Stimulated activated CD8-positive, alpha-beta memory T cell treated with anti-CD3 and anti-CD28 coated beads, Interleukin-4, amount 100 ng/mL, for 1 hour (primary cell): ENCODE measurements at places on chromosomes 13 and 19.
A peak's percentile ranks its signal among the peaks of the same experiment; 100 is the strongest.

DNA sequence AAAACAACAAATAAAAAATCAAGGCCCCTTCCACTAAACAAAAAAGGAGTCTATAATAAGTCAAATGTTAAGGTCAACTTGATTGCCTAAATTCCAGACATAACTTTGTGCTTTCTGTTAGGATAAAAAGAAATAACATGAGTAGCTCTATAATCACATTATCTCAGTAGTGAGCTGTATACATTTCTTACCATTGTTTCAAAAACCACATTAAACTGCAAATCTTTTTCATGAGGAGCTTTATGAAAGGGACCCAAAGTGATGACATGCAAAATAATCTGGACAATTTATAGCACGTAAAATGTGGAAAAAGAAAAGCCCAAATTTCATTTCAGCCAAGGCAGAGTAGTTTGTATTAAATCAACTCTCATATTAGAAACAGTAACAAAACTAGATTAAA, 269.2 kb downstream of the KLF12 start:
- DNase-seq, result no peak

DNA sequence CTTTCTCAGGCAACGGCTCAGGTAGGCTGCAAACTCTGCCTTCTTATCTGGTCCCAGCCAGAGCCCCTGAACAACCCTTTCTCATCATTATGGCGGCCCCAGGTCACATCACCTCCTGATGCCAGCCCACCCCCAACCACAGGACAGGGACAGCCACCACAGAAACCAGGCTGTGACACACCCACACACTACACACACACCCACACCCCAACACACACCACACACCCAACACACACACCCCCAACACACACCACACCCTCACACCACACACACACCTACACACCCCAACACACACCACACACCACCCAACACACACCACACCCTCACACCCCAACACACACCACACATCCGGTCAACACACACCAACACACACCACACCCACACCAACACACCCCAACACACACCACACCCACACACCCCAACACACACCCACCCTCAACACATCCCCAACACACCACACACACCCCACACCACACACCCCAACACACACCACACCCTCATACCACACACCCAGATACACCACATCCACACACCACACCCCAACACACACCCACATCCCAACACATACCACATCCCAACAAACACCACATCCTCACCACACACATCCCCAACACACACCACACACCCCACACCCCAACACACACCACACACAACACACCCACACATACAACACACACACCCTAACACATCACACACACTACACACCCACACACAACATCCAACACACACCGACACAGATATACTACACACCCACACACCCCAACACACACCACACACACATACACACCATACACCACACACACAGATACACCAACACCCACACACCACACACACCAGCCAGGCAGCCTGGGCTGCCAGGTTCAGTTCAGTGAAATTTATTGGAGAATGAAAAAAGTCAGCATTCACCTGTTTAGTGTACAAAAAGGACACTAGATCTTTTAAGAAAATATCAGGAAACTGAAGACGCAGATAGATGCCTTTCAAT, 4.2 kb upstream of the ISYNA1 start:
- no peak for DNase-seq

- no peak for DNase-seq
Observed at GRCh38 chr19:1632462-1633268, 19.8 kb downstream of the TCF3 start.

DNA sequence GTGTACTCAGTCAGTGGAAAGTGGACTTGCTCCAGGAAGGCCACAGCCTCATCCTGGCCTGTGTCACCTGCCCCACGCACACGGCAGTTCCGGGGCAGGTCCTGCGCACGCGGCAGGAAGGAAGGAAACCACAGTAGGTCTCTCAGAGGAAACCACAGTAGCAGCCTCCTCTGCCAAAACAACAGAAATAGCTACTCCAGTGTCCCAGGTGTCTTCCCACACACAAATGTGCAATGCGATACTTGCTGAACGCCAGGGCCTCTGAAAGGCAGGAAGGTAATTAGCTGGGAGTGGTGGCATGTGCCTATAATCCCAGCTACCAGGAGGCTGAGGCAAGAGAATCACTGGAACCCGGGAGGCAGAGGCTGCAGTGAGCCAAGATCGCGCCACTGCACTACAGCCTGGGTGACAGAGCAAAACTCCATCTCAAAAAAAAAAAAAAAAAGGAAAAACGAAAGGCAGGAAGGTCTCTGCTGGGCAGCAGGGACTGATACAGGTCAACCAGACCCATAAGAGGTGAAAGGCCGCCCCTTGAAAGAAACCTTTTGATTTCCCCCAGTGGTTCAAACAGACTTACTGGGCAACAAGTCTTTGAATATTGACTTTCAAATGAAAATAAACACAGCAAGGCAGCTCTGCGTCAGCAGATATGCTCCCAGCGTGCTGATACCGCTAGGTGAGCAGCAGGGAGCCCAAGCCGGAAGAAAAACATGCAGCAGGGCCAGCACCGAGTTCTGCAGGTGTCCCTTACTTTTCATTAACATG, 49.5 kb downstream of the CRYL1 start:
- DNase-seq, result peak; percentile 42

DNA sequence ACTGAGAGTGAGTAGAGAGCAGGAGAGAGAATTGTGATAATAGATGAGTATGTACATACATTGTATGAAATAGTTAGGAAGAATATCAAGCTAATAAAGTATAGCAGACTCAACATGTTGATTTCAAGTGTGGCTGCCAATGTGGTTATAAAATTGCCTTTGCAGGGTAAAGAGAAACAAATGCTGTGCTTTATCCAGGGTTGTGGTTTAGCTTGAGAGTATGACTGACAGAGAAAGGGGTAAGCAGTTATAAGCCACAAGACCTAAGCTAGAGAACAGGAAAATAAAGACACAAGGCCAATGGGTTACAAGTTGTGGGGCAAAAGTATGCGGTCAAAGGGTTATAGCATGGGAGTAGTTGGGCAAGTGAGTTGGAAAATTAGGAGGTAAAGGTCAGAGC, 1217.5 kb downstream of the DIAPH3 start:
- no peak for DNase-seq

GRCh38 chr13:21934284-21934683, 263.4 kb downstream of the FGF9 start:
- no peak for DNase-seq

DNA sequence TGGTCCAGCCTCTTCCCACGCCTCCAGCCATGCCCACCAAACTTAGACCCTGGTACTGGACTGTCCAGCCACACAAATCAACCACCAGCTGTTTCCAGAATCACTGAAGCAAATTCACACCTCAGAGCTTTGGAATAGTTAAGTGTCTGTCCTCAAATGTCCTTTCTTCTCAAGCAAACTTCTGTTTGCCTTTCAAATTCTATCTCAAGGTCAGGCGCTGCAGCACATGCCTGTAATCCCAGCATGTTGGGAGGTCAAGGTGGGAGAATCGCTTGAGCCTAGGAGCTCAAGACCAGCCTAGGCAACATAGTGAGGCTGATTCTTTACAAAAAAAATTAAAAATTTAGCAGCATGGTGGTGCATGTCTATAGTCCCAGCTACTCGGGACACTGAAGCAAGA, 19.4 kb upstream of the PRODH2 start:
- no peak for DNase-seq

DNA sequence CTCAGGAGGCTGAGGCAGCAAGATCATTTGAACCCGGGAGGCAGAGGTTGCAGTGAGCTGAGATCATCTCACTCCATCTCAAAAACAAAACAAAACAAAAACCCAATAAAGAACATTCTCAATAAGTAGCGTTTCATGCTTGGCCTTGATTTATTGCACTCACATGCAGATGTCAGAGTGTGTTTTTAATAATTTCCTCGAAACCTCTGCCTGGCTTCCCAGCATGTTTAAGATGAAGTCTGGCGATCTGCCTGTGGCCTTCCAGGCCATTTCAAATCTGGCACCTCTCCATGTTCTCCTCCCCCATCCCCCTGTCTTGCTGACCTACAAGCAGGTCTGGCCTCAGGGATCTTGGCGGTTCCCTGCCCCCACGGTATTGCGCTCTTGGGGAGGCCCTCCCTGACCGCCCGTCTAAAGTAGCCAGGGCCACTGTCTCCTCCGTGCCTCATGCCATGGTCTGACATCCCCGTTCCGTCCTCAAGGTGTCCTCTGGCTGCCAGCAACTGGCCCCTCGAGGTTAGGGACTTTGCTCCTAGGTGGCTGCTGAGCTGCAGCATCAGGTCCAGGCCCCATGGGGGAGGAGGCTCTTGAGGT, 1.6 kb downstream of the WDR88 start:
- no peak for DNase-seq

DNA sequence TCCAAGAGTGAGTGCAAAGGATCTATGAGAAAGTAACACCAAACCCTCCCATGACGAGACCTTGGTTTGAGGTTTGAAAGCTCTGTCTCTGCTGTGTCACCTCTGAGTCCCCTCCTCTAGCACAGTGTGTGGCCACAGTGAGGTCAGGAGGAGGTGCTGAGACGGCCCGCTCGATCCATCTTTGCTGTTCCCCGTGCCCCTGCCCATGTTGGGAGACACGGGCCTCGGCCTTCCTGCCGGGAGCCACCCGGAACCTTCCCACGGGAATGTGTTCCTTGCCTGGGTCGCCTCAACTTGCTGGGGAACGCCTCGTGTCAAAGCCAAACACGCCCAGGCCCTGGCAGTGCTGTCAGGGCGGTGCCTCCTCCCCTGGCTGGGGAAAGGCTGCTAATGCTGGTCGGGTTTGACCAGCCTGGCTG, 10.1 kb downstream of the NANOS3 start:
- DNase-seq, result peak; percentile 36

DNA sequence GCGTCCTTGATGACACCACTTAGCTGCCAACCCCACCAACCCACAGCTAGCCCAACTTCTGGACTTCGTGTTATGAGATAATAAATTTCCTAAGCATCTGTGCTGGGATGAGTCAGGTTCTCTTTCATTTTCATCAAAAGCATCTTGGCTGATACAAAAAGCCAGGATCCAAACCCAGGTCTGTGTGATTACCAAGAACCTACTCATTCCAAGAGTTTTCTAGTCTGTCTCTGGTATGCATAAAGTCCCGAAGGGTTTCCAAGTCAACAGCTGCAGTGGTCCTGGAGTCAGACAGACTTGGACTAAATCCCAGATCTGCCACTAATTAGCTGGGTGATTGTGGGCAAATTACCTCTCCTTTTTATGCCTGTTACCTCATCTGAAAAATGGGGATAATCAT, 55.5 kb upstream of the SERP2 start:
- DNase-seq, result no peak

- DNase-seq, result no peak
Observed at GRCh38 chr19:34135821-34136611, 36.3 kb upstream of the LSM14A start.

DNA sequence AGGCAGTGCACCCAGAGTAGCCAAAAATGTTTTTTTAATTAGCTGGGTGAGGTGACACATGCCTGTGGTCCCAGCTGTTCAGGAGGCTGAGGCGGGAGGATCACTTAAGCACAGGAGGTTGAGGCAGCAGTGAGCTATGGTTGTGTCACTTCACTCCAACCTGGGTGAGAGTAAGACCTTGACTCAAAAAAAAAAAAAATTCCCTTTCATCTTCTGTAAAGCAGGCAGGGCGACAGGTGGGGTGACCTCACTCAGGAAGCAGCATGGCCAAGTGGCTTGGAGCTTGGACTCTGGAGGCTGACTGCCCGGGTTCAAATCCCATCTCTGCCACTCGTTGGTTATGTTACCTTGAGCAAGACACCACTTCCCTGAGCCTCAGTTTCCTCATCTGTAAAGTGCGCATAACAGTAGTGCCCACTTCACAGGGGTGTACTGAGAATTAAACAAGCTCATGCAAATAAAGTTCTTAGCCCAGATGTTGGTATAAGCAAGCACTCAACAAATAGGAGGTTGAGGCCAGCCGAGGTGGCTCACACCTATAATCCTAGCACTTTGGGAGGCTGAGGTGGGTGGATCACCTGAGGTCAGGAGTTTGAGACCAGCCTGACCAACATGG, 48.3 kb downstream of the MAP4K1 start:
- no peak for DNase-seq

DNA sequence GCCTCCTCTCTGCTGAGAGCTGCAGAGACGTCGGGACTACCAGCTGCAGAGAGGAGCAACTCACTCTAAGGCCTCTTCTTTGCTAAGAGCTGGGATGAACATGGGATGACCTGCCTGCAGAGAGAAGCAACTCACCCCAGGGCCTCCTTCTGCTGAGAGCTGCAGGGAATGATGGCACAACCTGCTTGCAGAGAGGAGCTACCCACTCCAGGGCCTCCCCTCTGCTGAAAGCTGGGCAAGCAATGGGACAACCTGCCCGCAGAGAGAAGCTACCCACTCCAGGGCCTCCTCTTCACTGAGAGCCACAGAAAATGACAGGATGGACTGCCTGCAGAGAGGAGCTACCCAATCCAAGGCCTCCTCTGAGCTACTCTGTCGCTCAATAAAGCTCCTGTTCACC, 6.9 kb upstream of the MLLT1 start:
- no peak for DNase-seq

DNA sequence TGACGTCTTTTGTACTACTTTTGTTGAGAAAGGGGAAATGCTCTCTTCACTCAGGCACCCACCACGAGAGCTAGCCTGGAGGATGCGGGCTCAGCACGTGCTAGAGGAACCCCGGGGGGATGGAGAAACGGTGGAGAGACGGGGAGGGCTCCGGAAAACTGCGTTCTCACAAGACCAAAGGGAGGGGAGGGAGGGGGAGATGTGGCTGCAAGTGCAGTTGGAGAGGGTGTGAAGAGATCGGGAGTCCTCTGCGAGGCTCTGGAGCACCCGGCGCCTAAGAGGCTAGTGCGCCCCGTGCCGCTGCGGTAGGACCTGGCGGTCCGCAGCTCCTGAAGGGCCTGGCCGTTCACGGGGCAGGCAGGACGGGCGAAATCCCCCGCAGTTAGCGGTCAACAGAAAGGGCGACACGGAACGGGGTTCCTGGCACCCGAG, 43.4 kb upstream of the XPO4 start:
- no peak for DNase-seq

DNA sequence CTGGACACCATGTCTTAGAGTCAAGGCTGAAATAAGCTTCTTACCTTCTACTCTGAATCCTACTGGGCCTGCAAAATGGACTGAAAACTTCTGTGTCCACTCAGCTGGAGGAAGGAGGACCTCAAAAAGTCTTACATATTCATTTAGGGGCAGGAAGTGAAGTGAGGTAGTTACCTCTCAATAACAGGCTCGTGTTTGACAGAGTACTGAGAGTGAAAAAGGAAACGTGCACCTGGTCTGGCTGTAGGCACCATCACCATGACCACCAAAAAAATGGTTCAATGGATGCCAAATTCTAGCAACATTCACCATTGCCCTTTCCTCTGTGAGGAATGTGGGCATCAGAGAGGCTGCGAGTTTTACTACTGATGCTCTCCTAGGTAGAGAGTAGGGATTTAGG, 176.2 kb downstream of the RFC3 start:
- no peak for DNase-seq
